ENCODE measurements at places on chromosomes 1 and 21.

GRCh38 chr1:198304431-198304830 is 147.6 kb downstream of the NEK7 start:
- no peak for DNase-seq

- DNase-seq: peak; percentile 38
Observed at GRCh38 chr1:212286556-212287131, 1.4 kb downstream of the PPP2R5A start.

GRCh38 chr1:31266547-31266946 is 26.9 kb upstream of the NKAIN1 start:
- DNase-seq: no peak

DNA sequence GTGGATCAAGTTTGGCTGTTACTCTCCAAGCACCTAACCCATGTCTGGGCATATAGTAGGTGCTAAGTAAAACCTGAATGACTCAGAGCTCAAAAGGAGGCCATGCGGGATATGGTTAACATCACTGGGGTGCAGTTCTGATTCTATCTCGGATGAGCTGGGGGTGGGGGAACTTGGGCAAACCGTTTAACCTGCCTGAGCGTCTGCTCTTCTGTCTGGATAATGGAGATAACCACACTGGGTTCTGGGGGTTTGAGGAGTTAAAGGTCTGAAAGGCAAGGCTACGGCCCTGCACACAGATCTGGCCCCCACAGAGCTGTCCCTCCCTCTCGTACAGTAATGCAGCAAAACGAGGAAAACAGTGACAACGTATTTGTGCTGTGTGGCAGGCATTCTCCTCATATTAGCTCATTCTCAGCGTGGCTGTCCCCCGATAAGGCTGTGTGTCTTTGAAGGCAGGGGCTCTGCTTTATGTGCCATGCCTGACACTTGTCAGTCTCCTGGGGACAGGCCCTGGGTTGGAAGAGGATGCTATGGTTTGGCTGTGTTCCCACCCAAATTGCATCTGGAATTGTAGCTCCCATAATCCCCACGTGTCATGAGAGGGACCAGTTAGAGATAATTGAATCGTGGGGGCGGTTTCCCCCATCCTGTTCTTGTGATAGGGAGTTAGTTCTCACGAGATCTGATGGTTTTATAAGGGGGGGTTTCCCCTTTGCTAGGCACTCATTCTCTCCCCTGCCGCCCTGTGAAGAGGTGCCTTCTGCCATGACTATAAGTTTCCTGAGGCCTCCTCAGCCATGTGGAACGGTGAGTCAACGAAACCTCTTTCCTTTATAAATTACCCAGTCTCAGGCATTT is 6.8 kb upstream of the ALDH4A1 start:
- no peak for DNase-seq

GRCh38 chr1:46983830-46984586 is 39.5 kb upstream of the CYP4X1 start:
- DNase-seq: no peak

- DNase-seq: no peak
Observed at GRCh38 chr1:20216574-20216973, 30.3 kb upstream of the PLA2G2C start.

GRCh38 chr1:34617321-34618118 is 137.3 kb upstream of the GJB5 start:
- DNase-seq: no peak

DNA sequence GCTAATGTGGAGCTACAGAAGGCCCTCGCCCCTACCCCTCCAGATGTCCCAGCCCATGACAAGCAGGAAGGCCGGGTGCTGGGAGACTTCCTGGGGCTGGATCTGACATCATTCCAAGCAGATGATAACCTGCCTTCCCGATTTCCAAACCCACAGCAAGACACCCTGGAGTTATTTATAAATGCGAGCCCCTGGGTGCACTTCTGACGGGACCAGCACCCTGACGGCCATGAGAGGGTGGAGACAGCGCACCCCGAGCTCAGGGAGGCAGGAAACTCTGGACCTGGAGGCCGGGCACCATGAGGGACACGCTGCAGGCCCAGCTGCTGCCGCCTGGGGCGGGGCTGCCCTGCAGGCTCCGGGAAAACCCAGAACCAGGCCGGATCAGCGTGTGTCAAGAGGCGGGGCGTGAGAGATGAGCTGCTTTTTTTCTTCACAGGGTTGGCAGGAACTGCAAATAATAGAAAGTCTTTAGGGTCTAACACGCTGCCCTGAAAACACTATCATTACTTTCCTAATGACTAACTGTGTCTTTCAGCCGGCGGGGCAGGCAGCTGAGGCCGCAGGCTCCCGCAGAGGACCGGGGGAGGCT is 2.5 kb upstream of the PCBP3 start:
- DNase-seq: no peak

DNA sequence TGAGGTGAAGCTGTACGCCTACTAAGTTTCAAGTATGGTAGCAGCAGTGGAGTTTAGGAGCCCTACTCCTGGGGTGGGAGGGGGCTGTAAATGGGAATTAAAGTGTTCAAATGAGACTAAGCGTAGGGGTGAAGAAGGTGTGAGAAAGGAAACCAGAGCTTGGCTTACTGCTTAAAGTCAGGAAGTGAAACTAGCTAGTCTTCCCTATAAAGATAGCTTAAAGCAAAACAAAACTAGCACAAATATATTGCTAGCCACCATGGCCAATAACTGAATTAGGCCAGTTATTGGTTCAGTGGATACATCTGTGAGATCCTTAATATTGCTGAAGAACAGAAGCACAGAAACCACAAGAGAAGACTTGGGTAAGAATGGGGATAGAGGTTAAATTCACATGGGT is 492.2 kb upstream of the PKN2 start:
- no peak for DNase-seq

- no peak for DNase-seq
Observed at GRCh38 chr1:205656236-205656635, 24.1 kb downstream of the SLC45A3 start.

DNA sequence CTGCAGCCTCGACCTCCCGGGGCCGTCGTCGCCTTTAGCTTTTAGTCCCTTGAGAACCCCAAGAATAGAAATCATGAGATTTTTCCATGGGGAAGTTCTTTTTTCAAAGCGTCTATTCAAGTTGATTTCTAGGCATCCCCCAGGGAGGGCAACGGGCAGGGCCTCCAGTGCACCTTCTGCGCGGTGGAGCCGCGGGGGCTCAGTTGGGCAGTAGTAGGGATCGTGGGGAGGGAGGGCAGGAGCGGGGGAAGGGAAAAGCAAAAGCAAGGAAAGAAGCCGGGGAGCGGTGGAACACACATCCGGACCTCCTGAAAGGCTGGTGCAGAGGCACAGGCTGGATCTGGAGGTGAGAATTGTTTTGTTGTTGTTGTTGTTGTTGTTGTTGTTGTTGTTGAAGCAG is 103.4 kb downstream of the PPIAL4G start:
- DNase-seq: no peak

- no peak for DNase-seq
Observed at GRCh38 chr1:43877101-43877500, 56.5 kb upstream of the ARTN start.

GRCh38 chr1:87833166-87833565 is 504.5 kb downstream of the LMO4 start:
- DNase-seq: peak; percentile 4

DNA sequence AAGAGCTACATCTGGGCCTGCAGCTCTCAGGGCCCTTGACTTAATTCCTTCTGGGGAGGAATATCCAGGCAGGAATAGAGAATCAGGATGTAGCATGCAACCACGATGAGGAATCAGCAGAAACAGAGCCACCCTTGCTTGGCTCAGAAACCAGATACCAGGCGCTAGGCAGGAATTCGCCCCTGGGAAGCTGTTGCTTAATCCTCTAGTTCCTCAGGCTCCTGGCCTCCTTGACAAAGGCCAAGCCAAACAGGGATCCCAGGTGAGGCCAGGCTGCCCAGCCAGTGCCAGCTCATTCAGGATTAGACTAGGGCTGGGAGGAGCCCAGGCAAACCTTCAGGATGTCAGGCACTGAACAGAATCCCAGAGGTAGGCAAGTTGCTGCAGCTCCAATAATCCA is 48.2 kb upstream of the IRF2BP2 start:
- no peak for DNase-seq

DNA sequence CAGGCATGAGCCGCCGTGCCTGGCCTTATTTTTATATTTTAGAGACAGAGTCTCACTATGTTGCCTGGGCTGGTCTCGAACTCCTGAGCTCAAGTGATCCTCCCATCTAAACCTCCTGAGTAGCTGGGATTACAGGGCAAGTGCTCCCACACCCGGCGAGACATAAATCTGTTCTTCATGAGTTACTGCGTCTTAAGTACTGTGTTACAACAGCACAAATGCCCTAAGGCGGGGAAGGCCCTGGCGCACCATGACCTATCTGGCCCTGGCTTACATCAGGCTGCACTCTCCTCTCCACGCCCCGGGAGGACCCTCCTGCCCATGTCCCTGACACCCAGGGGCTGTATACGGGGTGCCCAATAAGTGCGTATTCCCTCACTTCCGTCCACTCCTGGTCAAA is 4.3 kb downstream of the GPR153 start:
- no peak for DNase-seq

- no peak for DNase-seq
Observed at GRCh38 chr21:33865996-33866575, 49.5 kb downstream of the ATP5PO start.

DNA sequence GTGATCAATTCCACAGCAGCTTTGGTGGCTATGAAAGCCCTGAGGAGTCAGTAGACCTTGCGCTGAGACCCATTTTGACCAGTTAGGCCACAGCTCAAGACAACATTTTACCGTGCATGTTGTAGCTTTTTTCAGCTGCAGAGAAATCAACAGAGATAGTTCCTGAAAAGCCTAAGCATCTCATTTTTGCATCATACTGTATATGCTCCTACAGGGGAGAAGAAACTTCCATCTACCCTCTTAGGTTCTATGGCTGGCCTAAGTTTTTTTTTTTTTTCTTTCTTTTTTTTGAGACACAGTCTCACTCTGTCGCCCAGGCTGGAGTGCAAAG is 24.8 kb upstream of the EYA3 start:
- no peak for DNase-seq

- no peak for DNase-seq
Observed at GRCh38 chr1:182699393-182700350, 15.3 kb upstream of the RGS8 start.

DNA sequence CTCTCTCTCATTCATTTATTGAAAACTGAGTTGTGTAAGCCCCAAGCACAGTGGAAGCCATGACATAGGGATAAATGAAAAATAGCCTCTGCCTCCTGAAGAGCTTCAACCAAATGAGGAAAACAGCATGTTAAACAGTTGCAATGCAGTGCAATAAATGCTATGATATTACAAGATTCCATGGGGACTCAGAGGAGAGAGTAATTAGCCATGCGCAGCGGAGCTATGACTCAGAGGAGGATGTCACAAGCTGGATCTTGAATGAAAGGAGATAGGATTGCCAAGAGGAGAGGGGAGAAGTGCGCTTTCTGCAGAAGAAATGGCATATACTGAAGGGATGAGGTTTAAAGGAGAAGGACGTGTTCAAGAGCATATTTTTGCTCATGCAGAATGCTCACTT is 231.3 kb upstream of the PLXNA2 start:
- DNase-seq: no peak

DNA sequence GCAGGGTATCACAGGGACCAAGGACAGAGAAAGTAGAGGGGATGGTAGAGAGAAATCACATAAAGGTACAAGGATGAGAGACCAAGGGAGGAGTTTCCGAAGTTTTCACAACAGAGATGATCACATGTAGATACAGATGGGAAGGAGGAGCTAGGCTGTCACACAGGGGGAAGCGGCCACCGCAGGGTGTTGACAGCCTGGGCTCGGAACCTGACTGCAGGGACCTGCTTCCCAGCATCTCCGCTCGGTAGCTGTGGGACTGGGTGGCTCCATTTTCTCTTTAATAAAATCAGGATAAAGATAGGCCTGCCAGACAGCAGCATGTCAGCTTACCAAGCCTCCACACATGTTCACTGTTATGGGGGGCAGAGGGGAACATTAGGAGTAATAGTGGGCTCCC is 32.3 kb downstream of the CDCA8 start:
- DNase-seq: no peak

DNA sequence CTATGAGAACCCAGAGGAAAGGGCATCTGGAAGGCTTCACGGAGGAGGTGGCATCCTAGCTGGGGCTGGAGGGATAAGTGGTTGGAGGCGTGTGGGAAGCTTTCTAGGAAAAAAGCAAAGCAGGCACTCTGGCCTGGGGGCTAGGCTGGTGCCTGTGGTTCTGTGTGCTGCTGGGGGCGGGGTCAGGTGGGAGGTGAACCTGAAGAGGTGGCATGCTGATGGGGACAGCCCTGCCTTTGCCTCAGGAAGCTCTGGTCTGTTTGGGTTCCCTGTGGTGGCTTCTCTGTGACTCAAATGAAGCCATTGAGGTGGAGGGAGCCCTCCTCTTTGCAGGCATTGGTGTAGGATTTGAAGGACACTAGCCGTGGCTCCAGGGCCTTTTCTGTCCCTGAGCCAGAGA is 221.6 kb upstream of the POU3F1 start:
- no peak for DNase-seq

- no peak for DNase-seq
Observed at GRCh38 chr1:46705408-46705807, 13.5 kb downstream of the EFCAB14 start.

- DNase-seq: no peak
Observed at GRCh38 chr1:223242382-223242955, 99.4 kb upstream of the TLR5 start.

- DNase-seq: no peak
Observed at GRCh38 chr1:248376916-248377315, 1.4 kb downstream of the OR2T6 start.

DNA sequence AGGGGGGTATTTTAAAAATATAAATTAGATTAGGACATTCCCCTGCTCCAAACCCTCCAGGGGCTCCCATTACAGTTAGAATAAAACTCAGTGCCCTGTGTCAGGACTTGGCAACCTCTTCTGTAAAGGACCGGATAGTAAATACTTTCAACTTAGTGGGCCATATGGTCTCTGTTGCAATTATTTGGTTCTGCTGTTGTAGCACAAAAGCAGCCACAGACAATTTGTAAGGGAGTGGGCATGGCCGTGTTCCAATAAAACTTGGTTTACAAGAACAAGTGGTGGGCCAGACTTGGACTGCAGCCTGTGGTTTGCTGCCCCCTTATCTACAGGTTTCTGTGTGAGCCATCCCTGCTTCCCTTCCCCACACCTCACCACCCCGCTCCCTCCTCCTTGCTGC is 92.0 kb downstream of the ACTL8 start:
- DNase-seq: no peak

DNA sequence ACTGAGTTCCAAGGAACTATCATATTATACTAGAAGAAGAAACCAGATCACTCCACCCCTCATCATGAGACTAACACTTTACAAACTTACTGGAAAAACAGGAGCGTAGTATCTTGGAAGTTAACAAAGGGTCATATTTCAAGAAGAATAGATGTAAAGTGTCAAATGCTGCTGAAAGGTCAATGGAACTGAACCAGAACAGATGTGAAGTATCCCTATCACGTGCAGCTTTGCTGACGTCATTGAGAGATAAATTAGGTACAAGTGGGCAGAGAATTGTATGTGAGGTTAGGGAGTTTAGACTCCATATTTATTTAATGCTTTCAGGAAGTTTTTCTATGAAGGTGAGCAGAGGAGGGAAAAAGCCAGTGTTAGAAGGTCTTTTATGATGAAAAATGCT is 483.0 kb downstream of the NCAM2 start:
- no peak for DNase-seq

GRCh38 chr1:78234496-78234895 is 188.7 kb downstream of the GIPC2 start:
- DNase-seq: no peak

GRCh38 chr1:159088050-159088449 is 11.5 kb upstream of the AIM2 start:
- DNase-seq: peak; percentile 78

All from bone marrow (tissue), 2 donors.